ENCODE measurements at places on chromosomes 11 and 22. TPM values are rescaled to one million over a fixed set of nuclear protein-coding genes. Genes with fewer than 3 reads are reported as not detected.

Gene LRRC32
- 133 TPM for total RNA-seq

DNA sequence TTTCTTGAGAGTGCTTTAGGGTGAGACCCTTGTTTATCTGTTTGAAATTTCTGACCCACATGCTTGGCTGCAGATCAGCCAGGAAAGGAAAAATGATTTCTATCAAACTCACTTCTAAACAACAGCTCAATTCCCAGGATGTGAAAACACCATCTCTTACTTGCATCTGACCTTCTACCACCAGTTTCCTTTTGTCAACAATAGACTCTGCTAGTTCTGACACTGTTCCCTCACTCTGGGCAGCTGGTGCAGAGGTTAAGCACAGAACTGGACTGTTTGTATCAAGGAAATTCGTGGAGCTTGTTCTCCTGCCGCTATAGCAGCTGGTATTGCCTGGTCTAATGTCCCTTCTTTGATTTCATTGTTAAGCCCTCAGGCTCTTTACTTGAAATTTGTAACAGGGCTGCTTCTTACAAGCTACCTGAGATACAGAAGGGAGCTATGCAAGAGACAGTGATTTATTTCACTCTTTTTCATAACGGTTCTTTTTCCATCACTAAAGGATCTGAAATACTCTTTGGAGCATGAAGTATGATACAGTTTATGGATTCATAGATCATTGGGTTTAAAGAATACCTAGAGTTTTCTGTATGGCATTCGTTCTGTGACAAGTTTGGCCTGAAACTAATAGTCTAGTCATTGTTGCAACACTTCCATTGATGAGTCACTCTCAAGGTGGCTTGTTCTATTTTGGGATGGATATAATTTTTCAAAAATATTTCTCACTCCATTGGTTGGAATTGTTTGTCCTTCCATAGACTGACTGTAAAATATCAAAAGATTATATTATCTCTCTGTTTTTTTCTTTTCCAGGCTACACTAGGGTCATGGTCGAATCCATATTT lies 178.2 kb upstream of the ZC3H12C start:
- H3K4me1 ChIP-seq = peaks cover 17% of the 10 kb centered on the region
- no peak for DNase-seq
- no peak overlapping the region for H3K27ac ChIP-seq
- no peaks in the 10 kb centered on the region for H3K36me3 ChIP-seq

- peaks cover 11% of the 10 kb centered on the region for H3K4me1 ChIP-seq
- no peak for DNase-seq
- H3K4me3 ChIP-seq = no peak overlapping the region
- H3K27me3 ChIP-seq = peaks cover 6% of the 10 kb centered on the region
- no peak overlapping the region for H3K27ac ChIP-seq
Measured at GRCh38 chr11:57481915-57482781, 21.8 kb downstream of the RTN4RL2 start.

GRCh38 chr11:85182441-85183387 lies 444.4 kb downstream of the DLG2 start:
- H3K36me3 ChIP-seq = no peaks in the 10 kb centered on the region
- H3K27ac ChIP-seq = no peak overlapping the region
- DNase-seq = no peak
- H3K4me1 ChIP-seq = no peaks in the 10 kb centered on the region
- no peaks in the 10 kb centered on the region for H3K27me3 ChIP-seq

Gene TTC36
- total RNA-seq = 1.4 TPM

DNA sequence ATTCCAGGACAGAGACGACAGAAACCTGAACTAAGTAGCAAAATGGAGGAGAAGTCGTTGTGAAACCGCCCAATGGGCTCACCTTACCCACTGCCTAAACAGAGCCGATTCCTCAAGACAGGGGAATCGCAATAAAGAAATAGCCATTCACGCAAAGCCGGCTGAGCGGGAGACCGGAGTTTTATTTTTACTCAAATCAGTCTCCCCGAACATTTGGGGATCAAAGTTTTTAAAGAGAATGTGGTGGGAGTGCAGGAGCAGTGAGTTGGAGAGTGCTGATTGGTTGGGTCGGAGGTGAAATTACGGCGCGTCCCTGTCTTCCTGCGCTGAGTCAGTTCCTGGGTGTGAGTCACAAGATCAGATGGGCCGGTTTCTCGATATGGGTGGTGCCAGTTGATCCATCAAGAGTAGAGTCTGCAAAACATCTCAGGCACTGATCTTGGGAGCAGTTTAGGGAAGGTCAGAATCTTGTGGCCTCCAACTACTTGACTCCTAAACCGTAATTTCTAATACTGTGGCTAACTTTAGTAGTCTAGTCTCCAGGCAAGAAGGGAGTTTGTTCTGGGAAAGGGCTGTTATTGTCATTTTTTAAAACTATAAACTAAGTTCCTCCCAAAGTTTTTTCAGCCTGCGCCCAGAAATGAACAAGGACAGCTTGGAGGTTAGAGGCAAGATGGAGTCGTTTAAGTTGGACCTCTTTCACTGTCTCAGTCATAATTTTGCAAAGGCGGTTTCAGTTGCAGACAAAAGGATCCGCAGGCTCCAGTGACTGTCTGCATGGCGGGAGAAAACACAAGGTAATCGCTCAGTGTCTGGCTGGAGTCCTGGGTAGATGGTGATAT lies 34.1 kb downstream of the OR4D9 start:
- H3K27me3 ChIP-seq = no peaks in the 10 kb centered on the region
- no peak overlapping the region for H3K4me3 ChIP-seq
- no peak overlapping the region for H3K27ac ChIP-seq
- H3K4me1 ChIP-seq = no peaks in the 10 kb centered on the region

Gene SLC5A12
- total RNA-seq = 0.68 TPM

Gene OR51B4
- not detected for total RNA-seq

DNA sequence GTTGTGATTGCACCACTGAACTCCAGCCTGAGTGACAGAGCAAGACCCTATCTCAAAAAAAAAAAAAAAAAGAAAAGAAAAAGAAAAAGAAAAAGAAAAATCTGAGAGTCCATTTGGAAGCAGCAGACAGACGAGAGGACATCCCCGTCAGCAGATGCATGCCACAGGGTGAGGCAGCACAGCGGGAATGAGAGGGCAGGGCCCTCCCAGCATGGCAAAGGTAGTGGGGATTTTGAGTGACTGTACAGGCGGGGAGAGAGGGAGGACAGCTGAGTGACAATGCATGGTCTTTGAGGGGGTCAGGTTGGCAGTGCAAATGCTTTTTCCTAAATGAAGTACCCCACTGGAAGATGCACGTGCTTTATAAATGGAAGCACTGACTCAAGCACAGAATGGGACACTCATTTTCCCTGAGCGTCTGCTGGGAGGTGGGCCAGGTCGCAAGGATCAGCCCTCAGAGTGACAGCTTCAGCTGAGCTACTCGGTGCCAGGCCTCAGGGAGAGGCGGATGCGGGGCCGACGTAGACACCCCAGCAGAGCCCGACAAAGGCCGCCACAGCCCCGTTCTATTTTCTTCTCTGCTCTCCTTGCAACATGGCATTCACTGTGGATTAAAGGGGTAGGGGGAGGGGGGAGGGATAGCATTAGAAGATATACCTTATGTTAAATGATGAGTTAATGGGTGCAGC lies 113.5 kb downstream of the SHANK2 start:
- no peaks in the 10 kb centered on the region for H3K4me1 ChIP-seq
- H3K4me3 ChIP-seq = no peak overlapping the region
- no peak for DNase-seq
- no peaks in the 10 kb centered on the region for H3K36me3 ChIP-seq

DNA sequence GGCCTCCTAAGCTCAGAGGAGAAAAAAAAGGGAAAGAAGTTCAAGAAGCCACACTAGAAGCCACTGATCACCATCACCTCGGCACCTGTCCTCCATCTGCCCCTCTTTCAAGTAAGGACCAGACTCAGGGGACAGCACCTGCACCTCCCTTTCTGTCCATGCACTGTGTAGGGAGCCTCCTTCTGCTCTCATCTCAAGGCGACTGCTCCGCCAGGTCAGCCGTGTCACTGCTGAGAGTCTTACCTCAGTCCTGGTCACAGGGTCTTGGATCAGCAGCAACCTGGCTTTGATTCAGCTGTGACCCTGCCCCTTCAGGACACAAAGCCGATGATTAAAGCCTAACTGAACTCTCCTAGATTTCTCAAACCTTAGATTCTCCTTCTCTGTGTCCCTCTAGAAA lies 101.5 kb downstream of the ZNF280B start:
- no peaks in the 10 kb centered on the region for H3K4me1 ChIP-seq
- H3K27me3 ChIP-seq = no peaks in the 10 kb centered on the region
- DNase-seq = no peak
- no peaks in the 10 kb centered on the region for H3K36me3 ChIP-seq
- no peak overlapping the region for H3K27ac ChIP-seq

- DNase-seq = no peak
- peaks cover 3% of the 10 kb centered on the region for H3K36me3 ChIP-seq
- H3K27me3 ChIP-seq = no peaks in the 10 kb centered on the region
- H3K27ac ChIP-seq = peak overlapping the region; percentile 64
- no peak overlapping the region for H3K4me3 ChIP-seq
Measured at GRCh38 chr22:24391836-24392217, 35.6 kb upstream of the ADORA2A start.

- H3K27ac ChIP-seq = no peak overlapping the region
- peaks cover 52% of the 10 kb centered on the region for H3K4me1 ChIP-seq
- no peaks in the 10 kb centered on the region for H3K27me3 ChIP-seq
- no peak for DNase-seq
- H3K4me3 ChIP-seq = peak overlapping the region; percentile 23
Measured at GRCh38 chr22:40451210-40451609, 80.8 kb downstream of the SGSM3 start.

DNA sequence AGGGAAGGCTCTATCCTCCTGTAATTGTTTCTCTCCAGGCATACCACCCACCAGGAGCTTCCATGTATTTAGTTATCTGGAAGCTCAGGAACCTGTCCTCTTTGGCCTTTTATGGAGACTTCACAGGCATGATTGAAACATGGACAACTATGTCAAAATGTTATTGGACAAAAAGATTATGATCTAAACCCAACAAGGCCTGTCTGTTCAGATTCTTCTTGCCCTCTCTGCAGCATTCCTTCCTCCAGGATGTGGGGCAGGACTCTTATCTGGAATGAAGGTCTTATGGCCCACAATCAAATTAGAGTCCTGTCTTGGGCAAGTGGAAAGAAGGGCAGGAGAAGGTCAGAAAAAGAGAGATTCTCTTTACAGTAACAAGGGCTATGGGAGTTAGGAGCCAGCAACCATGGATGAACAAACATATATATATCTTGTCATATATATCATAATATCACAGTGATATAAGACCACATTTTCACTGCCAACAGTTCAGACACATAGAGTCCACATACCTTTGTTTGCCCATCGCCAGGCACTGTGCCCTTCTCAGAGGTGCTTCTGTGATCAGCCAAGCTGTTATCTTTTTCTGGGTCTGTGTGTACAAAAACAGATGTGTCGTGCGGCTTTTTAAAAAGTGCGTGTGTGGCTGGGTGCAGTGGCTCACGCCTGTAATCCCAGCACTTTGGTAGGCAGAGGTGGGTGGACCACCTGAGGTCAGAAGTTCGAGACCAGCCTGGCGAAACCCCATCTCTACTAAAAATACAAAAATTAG lies 42.5 kb upstream of the SUSD2 start:
- no peak overlapping the region for H3K4me3 ChIP-seq
- H3K27ac ChIP-seq = peak overlapping the region; percentile 32
- no peak for DNase-seq
- H3K27me3 ChIP-seq = no peaks in the 10 kb centered on the region
- peaks cover 6% of the 10 kb centered on the region for H3K36me3 ChIP-seq

Gene TEX54
- not detected for total RNA-seq

DNA sequence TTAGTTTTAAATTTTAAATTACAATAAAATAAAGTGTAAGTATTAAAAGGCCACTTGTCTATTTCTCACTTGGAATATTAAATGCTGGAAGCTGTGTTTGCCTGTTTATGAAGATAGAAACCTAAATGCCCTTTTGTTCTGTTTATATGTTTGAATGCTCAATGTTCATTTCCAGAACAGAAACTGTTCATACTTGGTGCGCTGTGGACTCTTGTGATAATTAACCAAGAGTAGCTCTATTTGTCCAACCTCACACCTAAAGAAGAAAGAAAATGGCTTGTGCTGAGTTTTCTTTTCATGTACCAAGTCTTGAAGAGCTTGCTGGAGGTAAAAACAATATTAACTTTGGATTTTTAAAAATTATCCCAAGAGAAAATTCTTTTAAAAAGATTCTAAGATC lies 5.7 kb downstream of the C11orf54 start:
- H3K27ac ChIP-seq = no peak overlapping the region
- no peak overlapping the region for H3K4me3 ChIP-seq
- H3K36me3 ChIP-seq = no peaks in the 10 kb centered on the region

- no peaks in the 10 kb centered on the region for H3K4me1 ChIP-seq
- H3K27me3 ChIP-seq = no peaks in the 10 kb centered on the region
- no peak overlapping the region for H3K27ac ChIP-seq
- no peak overlapping the region for H3K4me3 ChIP-seq
Measured at GRCh38 chr11:7495882-7496551, 10.7 kb downstream of the OLFML1 start.

GRCh38 chr11:87187076-87187475 lies 149.3 kb downstream of the TMEM135 start:
- no peaks in the 10 kb centered on the region for H3K4me1 ChIP-seq
- no peak for DNase-seq
- no peaks in the 10 kb centered on the region for H3K27me3 ChIP-seq
- no peak overlapping the region for H3K27ac ChIP-seq
- H3K4me3 ChIP-seq = no peak overlapping the region
- no peaks in the 10 kb centered on the region for H3K36me3 ChIP-seq

Gene PAMR1
- not detected for total RNA-seq

Gene FXYD2
- total RNA-seq = not detected

- peak overlapping the region; percentile 89 for H3K27ac ChIP-seq
- peaks cover 35% of the 10 kb centered on the region for H3K4me1 ChIP-seq
- DNase-seq = no peak
- H3K27me3 ChIP-seq = no peaks in the 10 kb centered on the region
Measured at GRCh38 chr11:10322401-10322800, 17.5 kb downstream of the ADM start.

- DNase-seq = no peak
- no peaks in the 10 kb centered on the region for H3K27me3 ChIP-seq
- no peak overlapping the region for H3K4me3 ChIP-seq
- H3K27ac ChIP-seq = no peak overlapping the region
Measured at GRCh38 chr11:106670069-106670468, 348.2 kb downstream of the GUCY1A2 start.

DNA sequence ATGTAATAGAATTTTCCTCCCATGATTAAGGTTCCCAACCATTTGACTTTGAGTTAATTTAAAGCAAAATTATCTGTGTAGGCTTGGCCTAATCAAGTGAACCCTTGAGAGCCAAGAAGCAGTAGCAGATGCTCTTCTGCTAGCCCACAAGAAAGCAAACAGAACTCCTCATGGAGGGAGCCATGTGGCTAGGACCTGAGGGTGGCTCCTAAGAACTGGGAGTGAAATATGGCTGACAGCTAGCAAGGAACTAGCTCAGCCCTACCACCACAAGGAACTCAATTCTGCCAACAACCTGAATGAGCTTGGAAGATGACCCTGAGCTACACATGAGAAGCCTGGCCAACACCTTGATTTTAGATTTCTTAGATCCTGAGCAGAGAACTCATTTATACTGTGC lies 167.7 kb downstream of the WNT11 start:
- peaks cover 5% of the 10 kb centered on the region for H3K4me1 ChIP-seq
- no peaks in the 10 kb centered on the region for H3K36me3 ChIP-seq
- no peak for DNase-seq
- no peak overlapping the region for H3K27ac ChIP-seq
- H3K27me3 ChIP-seq = no peaks in the 10 kb centered on the region
- no peak overlapping the region for H3K4me3 ChIP-seq

Gene TBX10
- total RNA-seq = not detected

GRCh38 chr22:28882545-28882877 lies 861 bp upstream of the ZNRF3 start:
- no peak for DNase-seq
- H3K27ac ChIP-seq = peak overlapping the region; percentile 49
- no peaks in the 10 kb centered on the region for H3K27me3 ChIP-seq
- H3K36me3 ChIP-seq = no peaks in the 10 kb centered on the region
- peaks cover 30% of the 10 kb centered on the region for H3K4me1 ChIP-seq

All from thoracic aorta (tissue), 2 donors.